ENCODE measurements at places on chromosomes 7 and 10.

DNA sequence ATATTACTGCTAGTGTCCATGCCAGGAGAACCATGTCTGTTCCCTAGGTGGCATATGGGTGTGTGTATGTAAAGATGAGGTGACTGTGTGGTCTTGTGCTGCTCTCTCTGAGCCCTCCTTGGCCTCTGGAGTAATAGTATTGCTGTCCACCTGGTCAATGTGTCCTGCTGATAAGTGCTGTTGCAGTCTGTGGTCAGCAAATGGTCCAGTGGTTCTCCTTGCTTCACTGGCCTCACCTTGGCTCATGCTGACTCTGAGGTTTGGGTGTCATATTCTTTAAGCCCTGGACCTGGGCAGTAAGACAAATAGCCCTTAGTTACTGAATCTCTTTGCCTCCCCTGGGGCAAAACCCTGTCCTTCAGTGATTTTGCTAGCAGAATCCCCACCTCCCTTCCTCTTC lies 56.8 kb downstream of the TPST1 start:
- no peak for DNase-seq

- no peak for DNase-seq
Observed at GRCh38 chr7:19051767-19052375, 65.6 kb downstream of the TWIST1 start.

DNA sequence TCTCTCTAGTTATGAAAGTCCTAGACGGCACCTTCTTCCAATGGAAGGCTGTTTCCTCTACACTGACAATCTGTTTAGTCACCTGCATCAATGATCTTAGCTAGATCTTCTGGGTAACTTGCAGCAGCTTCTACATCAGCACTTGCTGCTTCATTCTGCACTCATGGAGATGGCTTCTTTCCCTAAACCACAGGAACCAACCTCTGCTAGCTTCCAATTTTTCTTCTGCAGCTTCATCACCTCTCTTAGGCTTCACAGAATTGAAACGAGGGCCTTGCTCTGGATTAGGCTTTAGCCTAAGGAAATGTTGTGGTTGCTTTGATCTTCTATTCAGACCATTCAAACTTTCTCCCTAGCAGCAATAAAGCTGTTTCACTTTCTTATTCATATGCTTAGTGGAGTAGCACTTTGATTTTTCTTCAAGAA lies 24.6 kb downstream of the NAMPT start:
- no peak for DNase-seq

DNA sequence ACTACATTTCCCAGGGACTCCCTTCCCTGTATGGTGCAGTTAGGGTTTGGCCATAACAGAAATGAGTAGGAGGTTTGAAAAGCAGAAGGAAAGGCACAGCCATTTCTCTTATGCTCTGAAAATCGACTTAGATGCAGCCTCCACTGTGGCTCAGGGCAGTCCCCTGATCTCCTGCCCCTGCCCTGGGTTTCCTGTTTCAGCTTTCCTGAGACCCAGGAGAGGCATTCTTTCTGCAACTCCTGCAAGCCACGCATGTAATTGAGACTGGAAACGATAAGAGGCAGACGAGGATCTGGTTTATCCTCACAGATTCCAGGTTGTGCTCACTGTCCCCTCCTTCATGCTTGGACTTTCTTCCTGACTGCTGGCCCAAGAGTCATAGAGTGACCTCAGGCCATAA lies 461.2 kb upstream of the VSTM2A start:
- no peak for DNase-seq

GRCh38 chr10:100621360-100622205 lies 85.8 kb downstream of the HIF1AN start:
- DNase-seq: peak; percentile 19

- DNase-seq: no peak
Observed at GRCh38 chr10:83538047-83538446, 601.3 kb upstream of the GHITM start.

GRCh38 chr10:46239247-46239646 lies 47.5 kb upstream of the ANTXRL start:
- no peak for DNase-seq

DNA sequence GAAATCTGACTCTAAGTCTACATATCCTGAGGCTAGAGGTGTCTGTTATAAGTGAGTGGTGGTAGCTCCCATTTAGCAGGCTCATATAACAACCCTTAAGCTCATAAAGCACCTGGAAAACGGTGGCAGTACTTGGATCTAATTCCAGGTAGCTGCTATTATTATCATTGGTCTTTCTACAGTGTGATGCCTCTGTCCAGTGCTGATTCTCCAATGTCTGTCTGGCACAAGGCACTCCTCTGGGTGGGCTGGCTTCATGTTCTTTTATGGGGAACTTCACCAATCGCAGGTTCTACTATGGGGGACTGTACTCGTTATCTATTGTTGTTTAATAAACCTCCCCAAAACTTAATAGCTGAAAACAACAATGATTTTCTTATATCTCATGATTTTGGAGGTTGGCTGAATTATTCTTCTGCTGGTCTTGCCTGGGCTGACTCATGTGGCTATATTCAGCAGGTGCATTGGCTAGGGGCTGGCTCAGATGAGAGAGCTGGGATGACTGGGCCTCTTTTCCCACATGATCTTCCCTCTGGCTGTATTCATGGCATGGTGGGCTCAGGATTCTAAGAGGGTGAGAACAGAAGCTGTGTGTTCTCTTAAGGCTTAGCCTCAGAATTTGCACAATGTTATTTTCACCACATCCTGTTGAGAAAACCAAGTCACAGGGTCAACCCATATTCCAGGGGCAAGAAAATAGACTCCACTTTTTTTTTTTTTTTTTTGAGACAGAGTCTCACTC lies 93.0 kb upstream of the PCGF5 start:
- DNase-seq: no peak

DNA sequence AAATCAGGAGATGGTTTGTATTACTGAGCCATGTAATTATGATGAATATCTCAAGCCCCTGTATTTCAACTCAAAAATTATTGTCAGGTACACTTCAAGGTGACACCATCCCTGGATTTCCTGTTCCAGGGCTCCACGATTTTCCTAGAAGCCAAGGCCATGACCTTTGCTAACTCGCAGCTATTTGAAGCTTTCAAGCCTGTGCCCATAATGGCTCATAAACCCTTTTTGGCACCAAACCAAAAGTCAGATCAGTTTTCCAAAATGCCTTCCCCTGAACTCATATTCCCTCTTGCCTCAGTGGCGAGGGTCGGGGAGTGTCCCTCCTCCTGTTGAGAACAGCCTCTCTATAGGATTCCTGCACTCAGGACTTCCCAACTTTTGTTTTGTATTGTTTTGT lies 70.8 kb downstream of the HIP1 start:
- no peak for DNase-seq

DNA sequence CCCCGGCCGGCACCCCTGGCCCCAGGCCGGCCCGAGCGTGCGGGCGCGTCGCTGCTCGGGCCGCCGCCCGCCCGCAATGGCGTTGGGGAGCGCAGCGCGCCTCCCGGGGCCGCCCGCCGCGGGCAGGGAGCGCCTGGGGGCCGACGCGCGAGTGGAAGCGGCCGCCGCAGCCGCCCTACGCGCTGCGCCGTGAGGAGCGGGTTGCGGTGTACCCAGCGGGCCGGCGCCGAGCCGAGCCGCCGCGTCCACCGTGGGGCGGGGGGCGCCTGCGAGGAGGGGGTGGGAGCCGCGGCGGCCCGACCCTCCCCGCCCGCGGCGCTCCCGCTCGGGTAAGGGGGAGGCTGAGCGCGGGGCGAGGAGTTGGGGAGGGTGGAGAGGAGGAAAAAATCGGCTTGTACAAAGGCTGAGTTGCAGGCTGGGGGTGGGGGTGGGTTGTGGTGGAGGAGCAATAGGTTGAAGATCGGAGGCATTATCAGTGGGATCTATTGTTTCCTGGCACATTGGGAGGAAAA lies 473 bp downstream of the PPP1R9A start:
- DNase-seq: no peak

- DNase-seq: no peak
Observed at GRCh38 chr10:102550636-102551210, 47.0 kb downstream of the SUFU start.

DNA sequence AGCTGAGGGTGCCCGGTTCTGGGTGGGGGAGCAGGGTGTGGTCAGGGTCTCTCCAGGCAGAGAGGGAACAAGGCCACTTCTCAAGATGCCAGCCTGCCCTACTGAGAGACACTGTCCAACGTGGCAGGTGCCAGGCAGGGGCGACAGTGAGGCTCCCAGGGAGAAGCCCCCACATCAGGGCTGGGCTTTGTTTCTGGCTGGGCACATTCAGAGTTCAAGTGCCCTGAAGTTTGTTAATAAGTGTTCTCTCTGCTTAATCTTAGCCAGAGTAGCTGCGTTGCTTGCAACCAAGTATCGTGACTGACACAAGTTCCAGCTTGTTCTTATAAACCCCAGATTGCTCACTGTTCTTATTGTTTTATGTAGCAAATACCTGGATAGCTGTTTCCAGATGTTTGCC lies 21.8 kb downstream of the FOXL3 start:
- DNase-seq: no peak

- DNase-seq: no peak
Observed at GRCh38 chr7:41351091-41351490, 351.8 kb downstream of the INHBA start.

- DNase-seq: no peak
Observed at GRCh38 chr7:46205478-46205877, 284.4 kb upstream of the IGFBP3 start.

DNA sequence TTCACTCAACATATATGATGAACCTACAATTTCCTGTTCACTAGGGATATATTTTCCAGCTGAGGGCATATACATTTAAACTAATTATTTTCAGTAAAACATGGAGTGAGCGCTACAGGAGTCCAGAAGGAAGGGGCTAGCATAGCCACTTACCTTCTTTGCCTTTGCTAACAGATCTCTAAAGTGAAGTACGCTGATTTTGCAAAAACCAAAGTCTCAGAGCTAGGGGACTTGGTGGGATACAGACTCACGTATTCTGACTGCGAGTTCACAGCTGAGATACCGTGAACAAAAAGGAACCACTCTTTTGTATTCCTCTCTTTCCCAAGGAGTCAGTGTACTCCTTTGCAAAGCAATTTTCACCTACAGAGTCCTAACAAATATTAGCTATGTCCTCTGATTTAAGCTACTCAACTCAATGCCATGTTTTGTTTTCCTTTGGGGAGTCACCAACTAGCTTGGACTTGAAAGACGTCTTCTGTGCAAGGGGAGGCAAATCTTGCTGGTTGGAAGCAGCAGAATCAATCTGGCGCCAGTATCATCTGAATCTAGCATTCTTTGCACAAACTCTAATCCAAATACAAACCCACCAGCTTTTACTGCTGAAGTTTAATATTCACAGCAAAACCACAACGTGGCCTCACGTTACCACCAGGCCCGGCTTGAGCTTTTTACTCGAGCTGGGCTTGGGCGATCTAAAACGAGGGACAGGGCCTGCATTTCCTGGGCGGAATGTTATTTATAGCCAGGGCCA lies 657 bp downstream of the CDNF start:
- no peak for DNase-seq

DNA sequence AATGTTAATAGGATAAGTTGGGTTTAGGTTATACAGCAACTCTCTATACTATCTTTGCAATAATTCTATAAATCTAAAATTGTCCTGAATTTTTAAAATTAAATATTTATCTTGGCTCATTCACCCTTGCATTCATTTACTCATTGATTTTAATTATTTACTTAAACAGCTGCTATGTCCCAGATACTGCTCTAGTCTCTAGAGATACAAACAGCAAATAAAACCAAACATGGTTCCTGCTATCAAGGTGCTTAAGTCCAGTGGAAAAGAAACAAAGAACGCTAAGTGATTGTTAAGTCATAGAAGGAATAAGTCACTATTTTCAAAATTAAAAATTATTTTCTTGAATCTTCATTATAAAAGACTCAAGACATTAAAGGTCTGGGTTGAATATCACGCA lies 29.9 kb upstream of the MAT1A start:
- DNase-seq: no peak

DNA sequence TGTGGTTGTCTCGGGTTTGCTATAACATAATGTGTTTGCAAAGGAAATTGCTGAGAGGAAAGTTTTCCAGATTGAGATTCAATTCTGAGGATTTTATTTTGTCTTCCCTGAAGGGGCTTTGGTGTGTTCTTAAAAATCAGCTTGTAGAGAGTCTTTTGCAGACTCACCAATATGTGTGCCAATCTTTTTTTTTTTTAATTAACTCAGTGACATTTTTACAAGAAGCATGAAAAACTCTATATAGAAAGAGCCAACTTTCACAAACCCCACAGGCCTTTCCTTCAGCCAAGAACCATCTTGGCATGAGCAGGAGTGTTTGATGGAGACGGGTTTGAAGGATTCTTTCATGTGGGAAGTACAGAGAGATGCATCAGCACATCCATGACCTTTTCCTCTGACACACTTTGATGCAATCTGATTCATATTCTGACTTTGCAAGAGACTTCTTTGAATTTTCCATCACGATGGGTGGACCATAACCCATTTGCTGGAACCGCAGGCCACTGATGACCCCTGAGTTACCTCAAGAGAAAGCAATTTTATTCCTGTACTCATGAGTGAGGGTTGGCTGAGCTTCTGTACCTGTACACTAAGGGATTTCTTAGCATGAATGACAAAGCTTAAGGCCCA lies 892.6 kb downstream of the XPNPEP1 start:
- no peak for DNase-seq

DNA sequence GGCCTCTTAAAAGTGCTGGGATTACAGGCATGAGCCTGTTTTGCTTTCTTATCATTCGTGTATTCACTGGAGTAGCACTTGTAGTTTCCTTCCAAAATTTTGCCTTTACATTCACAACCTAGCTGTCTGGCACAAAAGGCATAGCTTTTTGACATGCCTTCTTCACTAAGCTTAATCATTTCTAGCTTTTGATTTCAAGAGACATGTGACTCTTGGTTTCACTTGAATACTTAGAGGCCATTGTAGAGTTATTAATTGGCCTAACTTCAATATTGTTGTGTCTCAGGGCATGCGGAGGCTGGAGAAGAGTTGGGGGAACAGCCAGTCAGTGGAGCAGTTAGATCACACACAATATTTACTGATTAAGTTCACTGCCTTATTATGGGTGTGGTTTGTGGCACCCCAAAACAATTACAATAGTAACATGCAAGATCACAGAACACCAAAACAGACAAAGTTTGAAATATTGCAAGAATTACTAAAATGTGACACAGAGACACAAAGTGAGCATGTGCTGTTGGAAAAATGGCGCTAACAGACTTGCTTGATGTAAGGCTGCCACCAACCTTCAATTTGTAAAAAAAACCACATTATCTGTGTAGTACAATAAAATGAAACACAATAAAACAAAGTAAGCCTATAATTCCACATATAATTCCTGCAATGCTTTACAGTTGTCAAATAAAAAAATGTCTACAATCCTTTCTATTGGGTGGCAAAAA lies 43.1 kb downstream of the BRAF start:
- no peak for DNase-seq

DNA sequence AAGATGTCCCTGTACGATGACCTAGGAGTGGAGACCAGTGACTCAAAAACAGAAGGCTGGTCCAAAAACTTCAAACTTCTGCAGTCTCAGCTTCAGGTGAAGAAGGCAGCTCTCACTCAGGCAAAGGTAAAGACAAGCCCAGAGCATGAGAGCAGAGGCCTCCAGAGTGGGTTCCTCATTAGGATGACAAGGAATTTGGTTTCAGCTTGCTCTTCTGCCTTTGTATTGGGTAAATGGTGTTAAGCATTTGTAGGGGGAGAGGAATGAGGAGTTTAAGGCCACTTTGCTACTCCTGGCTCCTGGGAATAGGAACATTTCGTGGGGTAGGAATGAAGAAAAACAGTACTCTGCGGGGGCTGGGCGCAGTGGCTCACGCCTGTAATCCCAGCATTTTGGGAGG lies 8.2 kb downstream of the RBM17 start:
- no peak for DNase-seq

- DNase-seq: peak; percentile 43
Observed at GRCh38 chr10:124153023-124153826, 59.8 kb upstream of the CHST15 start.

Data from stimulated activated CD4-positive, alpha-beta T cell treated with anti-CD3 and anti-CD28 coated beads, TNF-alpha, amount 100 ng/mL, for 48 hours (primary cell).